ENCODE measurements at places on chromosomes 16 and 17.

DNA sequence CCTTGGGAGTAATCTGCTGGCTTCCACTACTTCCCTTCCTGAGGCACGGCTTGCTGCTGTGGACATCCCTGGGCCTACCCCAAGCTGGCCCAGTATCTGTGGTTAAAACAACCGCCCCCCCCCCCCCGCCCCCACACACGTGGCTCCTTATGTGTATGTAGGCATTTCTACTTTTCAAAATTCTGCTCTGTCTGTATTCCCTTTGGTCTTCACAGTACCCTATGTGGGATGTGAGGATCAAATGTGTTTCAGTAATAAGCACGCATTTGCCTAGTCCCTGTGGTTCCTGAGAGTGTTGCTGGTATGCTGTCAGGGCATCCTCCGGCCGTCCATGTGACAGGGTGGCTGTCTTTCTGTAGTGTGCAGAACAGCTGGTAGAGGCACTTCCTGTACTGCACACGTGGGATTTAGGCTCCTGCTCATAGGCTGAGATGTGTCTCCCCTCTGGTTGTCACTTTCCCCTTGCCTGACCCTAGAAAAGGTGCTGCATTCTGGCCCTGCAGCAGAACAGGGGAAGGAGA lies 2.2 kb downstream of the NT5M start:
- DNase-seq = no peak

- DNase-seq = no peak
Observed at GRCh38 chr16:72475688-72476087, 303.7 kb upstream of the PMFBP1 start.

- no peak for DNase-seq
Observed at GRCh38 chr17:33389504-33390135, 96.5 kb upstream of the ASIC2 start.

- DNase-seq = no peak
Observed at GRCh38 chr16:55711959-55712876, 56.4 kb downstream of the SLC6A2 start.

DNA sequence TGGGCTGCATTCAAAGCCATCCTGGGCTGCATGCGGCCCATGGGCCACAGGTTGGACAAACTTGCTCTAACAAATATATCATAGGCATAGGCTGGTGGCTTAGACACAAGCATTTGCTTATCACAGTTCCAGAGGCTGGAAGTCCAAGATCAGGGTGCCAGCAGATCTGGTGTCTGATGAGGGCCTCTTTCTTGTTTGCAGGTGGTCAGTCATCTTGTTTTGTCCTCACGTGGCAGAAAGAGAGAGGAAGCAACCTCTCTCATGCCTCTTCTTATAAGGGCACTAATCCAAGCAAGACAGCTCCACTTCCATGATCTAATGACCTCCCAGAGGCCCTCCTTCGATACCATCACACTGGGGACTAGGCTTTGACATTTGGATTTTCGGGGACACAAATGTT lies 238.7 kb upstream of the TNRC6C start:
- DNase-seq = no peak
